ENCODE measurements at places on chromosomes 16 and 17.

- no peak for DNase-seq
Observed at GRCh38 chr16:4494746-4495490, 18.7 kb downstream of the HMOX2 start.

DNA sequence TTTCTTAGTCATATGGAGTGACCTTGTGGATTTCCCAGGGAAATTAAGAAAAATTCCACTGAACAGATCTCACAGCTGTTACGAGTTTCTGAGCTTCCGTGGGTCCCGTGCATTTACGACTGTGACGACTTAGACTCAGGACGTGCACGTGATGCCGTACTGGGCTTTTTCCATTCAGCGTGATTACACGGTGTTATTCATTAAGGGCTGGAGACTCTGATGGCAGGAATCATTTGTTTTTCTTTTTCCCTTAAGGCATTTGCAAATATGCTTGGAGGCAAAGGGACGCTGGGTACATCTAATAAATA is 57.2 kb downstream of the TBC1D16 start:
- no peak for DNase-seq

DNA sequence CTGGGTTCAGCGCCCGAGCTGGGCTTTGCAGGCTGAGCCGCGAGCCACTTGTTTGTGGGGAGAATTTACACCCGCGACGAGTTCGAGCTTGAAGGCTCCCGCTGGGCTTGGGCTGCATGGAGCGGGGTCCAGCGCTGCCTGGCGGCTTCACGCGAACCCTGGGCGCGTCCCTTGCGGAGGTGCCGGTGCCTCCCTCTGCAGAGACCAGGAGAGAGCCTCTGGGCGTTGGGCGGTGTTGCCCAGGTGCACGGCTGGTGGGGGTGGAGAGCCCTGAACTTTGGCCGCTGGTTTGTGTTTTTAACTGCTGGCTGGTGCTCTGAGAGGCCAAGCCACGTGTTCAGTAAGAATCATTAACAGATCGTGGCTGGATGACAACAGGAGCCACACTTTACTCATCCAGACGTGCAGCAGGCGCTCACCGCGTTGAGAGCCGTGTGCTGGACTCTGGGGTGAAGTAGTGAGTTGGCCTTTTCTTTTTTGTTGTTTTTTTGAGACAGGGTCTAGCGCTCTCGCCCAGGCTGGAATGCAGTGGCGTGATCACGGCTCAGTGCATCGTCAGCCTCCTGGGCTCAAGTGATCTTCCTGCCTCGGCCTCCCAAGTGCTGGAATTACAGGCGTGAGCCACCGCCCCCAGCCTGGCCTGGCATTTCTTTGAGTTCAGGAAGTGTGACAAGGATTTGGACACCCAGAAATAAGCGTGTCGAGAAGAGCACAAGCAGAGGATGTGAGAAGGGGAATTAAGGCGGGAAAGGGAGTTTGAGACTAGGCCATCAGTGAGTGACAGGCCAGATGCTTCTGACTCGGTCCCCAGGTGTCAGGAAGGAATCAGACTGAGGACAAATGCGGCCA is 827 bp downstream of the CDK10 start:
- no peak for DNase-seq

DNA sequence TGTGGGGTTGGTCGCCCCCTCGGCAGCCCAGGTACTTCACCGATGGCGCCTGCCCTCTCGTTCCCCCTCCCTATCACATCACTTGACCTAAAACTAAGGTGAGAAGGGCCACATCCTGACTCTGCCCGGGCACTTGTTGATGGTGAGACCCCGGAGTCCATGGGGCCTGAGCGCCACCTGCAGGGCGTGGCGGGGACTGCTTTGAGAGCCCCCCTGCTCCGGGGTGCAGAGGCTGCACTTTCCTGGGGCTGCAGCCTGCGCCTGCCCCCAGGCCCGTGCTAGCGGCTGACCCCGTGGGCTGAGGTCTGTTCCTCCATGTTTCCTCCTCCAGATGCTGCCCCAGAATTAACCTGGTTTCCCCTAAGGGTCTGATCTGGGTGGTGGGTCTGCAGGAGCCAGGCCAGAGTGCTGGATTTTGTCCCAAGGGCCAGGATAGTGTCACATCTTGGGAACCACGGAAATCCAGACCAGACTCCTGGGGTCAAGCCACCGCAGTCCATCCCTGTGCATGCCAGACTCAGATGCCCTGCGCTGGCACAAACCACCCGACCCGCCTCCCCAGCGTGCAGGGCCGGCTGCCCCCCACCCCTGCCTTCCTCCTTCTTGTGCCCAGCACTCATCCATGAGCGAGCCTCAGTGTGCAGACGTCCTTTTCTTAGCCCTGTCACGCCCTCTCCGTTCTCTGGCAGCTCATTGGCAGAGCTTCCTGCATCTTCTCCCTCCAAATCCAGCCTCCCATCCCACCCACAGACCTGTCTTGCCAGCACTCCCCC is 2.7 kb downstream of the NDUFAF8 start:
- DNase-seq = peak; percentile 66

DNA sequence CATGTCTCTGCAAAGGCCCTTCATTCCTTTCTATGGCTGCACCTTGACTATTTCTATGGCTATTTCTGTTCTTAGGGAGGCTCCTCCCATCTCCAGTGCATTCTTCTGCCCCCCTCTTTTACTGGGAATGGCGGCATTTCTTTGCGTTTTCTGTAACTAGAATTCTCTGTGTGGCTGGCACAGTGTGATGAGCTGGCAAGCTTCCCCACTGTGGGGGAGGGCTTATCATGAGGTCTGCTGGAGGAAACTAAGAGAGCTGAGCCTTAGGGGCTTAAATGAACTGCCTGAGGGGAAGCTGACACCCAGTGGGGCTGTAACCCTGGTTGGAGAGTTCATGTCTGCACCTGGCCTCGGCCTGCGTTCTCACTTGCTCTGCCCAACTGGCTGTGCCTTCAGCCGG is 1.5 kb upstream of the CARD14 start:
- DNase-seq = no peak

DNA sequence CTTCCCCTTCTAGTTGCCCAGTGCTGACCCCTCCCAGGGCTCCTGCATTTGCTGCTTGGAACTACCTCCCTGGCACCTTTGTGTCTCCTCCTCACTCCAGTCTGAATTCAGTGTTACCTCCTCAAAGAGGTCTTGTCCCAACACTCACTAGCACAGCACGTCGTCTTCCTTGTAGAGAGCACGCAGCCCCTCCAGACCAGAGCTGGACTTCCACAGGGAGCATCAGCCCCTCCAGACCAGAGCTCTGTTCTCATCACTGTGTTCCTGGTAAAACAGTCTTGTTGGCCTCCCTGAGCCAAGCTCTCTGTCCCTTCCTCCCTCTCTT is 27.8 kb upstream of the MGAT5B start:
- DNase-seq = no peak

GRCh38 chr16:81650982-81651562 is 128.0 kb upstream of the PLCG2 start:
- DNase-seq = no peak

GRCh38 chr16:81421536-81421935 is 23.1 kb upstream of the CMIP start:
- no peak for DNase-seq

DNA sequence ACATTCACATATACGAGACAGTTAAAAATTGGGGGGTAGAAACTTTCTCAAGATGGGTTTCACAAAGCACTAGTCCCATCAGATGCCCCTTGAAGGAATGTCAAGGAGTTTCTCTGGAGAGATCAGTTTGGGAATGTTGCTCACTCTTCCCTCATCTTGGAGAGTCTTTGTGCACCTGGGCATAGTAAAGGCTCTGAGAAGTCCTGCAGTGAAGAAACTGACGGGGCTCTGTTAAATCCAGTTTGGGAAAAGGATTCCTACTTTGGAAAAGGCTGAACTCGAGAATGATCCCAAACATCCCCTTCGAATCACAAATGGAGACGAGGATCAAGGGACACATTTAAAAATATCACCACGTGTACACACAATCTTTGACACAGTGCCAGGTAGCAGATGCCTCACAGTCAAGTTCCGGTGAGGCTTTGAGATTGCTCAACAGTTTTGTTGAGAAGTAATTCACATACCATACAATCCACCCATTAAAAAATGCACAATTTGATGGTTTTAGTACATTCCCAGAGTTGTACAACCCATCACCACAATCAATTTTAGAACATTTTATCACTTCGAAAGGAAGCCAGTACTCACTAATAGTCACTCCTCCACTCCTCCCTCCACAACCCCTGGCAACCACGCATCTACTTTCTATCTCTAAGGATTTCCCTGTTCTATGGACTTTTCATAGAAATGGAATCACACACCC is 203.4 kb upstream of the FOXF1 start:
- no peak for DNase-seq

GRCh38 chr16:23502466-23502865 is 7.8 kb downstream of the GGA2 start:
- DNase-seq = no peak

DNA sequence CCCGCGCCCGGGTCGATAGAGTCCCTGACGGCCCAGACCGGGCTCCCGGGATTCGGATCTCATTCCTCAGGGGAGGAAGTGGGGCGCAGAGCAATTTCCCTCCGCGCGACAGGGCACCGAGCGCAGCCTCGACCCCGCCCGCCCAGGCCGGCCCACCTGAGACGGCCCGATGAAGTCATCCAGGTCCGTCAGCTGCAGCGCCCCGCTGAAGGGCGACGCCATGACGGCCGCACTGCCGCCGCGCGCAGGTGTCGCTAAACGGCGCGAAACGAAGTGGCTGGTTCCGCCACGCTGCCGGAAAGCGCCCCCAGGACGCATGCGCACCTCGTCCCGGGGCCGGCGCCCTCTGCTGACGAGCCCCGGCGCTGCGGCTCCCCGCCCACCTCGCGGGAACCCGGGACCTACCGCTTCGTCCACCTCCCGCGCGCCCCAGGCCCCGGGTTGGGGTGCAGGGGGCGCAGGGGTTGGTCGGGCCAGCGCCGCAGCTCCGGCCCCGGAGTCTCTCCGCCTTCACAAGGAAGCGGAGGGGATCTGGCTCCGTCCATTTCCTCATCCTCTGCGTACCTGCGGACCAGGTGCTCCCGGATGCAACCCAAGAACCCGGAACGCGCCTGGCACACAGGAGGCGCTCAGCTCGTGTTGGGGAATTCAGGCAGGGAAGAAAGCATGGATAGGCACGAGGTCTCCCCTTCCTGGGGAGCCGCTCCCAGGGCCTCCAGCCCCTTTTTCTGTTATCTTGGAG is at the start of gene CIAO3:
Gene CIAO3, minus strand, starts transcription at position 234 of the 742 bp plus-strand sequence. Its CDS starts 12 bp downstream, at position 222.
- peak; percentile 91 for DNase-seq
